ENCODE measurements at places on chromosomes 13 and 19. TPM values are rescaled to one million over a fixed set of nuclear protein-coding genes. Genes with fewer than 3 reads are reported as not detected.
A peak's percentile ranks its signal among the peaks of the same experiment; 100 is the strongest.

DNA sequence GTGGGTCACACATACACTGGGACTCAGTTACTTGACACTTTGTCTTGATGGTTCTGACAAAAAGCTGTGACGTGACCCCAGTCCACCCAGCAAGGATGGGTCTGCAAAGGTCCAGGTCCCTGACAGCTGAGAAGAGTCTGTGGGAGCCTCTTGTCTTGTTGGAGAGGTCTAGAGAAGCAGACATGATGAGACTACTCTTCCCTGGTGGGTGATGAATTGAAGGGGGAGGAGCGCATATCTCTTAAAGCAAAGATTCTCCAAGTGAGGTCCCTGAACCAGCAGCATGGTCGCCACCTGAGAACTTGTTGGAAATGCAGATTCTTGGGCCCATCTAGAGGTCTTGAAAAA lies 78.5 kb upstream of the MEDAG start:
- no peak for DNase-seq

DNA sequence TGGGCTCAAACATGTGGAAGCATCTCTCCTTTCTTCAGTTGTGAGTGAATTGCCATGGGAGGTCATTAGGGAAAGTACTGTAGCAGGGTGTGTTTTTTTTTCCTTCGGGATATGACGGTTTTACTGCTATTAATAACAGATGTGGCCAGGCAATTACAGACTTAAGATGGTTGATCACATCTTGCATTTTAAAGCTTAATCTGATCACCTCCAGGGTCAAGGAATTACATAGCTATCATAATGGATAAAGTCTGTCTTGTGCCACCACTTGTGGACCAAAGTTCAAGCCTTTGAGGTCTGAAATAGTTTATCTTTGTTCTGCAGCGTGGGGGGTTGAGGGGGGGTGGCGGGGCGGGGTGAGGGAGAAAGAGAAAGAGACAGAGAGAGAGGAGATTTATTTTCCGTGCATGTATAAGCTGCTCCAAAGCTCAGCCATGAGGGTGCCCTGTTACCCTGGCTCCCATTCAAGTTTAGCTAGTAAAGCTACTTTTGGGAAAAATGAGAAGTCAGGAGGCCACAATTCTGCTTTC lies 5.5 kb upstream of the SERP2 start:
- DNase-seq: peak; percentile 65

DNA sequence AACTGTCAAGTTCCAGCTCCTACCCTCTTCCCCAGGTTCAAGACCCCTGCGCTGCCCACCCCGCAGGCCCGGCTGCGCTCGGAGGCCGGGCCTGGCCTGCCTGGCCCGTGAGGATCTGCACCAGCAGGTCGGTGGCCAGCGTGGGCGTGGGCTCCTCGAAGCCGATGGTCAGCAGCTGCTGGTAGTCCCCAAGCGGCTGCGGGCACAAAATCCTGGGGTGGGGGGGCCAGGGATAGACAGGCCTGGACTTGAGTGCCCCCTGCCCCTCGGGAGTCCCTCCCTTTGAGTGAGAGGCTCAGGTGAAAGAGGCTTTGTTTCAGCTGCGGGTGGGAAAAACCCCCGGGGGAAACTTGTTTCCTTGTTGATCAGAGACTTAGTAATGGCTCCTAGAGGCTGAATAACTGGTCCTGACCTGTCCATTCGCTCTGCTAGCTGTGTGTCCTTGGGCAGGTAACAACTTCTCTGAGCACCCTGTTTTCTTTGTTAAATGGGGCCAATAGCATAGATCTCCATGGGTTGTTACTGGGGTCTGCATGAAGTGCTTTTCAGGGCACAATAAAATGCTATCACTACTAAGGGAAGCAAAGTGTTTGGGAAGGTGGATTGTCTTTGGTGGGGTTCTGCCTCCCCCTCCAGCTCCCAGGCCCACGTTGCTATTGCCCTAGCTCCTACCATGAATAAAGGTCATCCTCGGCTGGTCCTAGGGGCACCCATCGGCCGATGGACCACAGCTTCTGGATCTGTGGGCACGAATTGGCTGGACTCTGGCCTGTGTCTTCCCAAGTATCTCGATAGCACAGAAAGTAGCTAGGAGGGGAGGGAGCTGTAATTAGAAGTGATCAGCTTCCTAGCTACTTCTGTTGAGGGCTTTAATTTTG lies 3.5 kb downstream of the C19orf67 start:
- DNase-seq: peak; percentile 88

DNA sequence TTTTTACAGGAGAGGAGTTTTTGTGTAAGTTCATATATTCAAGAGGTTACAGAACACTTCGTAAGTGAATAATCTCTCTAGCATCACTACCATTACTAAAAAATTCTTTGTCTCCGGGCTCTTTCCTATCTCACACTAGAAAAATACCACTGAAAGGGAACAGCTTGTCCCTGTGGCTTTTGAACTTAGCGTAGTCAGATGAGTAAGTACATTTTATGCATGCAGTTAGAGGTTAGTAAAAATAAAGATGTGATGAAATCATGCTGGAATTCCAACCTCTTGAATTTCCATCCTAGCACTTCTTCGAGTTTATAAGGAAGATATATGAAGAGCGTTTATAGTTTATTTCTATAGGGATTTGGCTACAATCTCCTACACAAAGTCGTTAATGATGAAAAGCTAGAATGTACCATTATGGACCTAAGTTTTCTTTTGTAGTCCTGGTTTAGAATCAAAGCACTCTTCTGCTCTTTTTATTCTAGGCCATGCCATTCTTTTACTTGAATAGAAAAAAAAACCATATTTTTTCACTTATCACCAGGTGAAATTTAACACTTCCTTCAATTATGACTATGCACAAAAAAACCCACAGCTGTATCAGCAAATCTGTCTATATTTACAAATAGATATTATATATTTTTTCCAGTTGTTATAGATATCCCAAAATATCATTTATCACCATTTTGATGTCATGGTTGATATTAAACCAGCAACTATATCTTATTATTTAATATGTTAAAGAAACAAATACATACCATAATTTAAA lies 139.9 kb upstream of the PCDH9 start:
- no peak for DNase-seq

DNA sequence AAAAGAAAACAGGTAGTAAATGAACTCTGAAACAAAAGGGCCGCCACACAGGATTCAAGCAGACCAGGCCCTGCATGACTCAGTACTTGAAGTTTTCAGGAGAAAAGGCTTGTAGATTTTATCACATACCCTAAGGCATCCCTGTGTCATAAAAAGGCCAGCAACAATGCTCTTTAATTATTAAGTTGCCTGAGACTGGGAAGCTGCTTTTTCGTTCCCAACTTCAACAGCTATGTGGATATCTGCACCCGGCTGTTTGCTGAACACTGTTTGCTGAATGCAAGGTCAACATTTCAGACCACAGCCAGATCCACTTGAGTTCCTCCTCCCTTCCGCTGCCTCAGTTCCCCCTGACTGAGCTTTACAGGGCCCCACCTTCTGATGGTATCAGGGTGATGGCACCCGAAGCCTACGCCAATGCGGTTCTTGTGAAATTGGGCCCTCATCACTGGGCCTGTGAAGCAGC lies 6.1 kb upstream of the ECH1 start:
- no peak for DNase-seq

Gene PBX4
- polyA plus RNA-seq: 3.9 TPM

Gene GPR12
- polyA plus RNA-seq: not detected

Gene RPS16
- 1,965 TPM for polyA plus RNA-seq

Data from kidney (tissue), 22 donors.